T-helper 1 cell treated with Interleukin-12 subunit alpha and Interleukin-12 subunit beta and Interleukin-4 antibody, amounts not matched to agents 30 ng/mL and 1 ng/mL, for 36 hours (primary cell): ENCODE measurements at places on chromosomes 13 and 19. TPM values are rescaled to one million over a fixed set of nuclear protein-coding genes. Genes with fewer than 3 reads are reported as not detected.

The SOX1 gene
- total RNA-seq = not detected in 2 replicates

The NKPD1 gene
- total RNA-seq = 0.07 and 0.22 TPM in 2 replicates

The GTF3A gene
- 198 TPM in 2 replicates for total RNA-seq

The C19orf67 gene
- 0.32 and 0.34 TPM in 2 replicates for total RNA-seq

The SHC2 gene
- total RNA-seq = not detected in 2 replicates

The RAB3A gene
- 3.6 and 4.8 TPM in 2 replicates for total RNA-seq

The LYL1 gene
- 3.6 and 4.2 TPM in 2 replicates for total RNA-seq

The ZNF429 gene
- total RNA-seq = 3.2 and 4.3 TPM in 2 replicates

The TSSK6 gene
- total RNA-seq = 3.1 and 3.6 TPM in 2 replicates

The PRSS57 gene
- total RNA-seq = not detected in 2 replicates

The SLC7A10 gene
- total RNA-seq = not detected in 2 replicates

The LILRA6 gene
- total RNA-seq = 0.63 and 1.1 TPM in 2 replicates

The ELSPBP1 gene
- total RNA-seq = not detected in 2 replicates

The ZNF525 gene
- total RNA-seq = 15.5 and 15.8 TPM in 2 replicates

The MYH14 gene
- total RNA-seq = not detected in 2 replicates

The HIPK4 gene
- total RNA-seq = 0.07 TPM in 1 of 2 replicates, not detected in the other

The AZU1 gene
- not detected in 2 replicates for total RNA-seq

The UQCR11 gene
- total RNA-seq = 167 and 185 TPM in 2 replicates

The CEACAM16 gene
- total RNA-seq = not detected in 2 replicates

The SPIB gene
- total RNA-seq = 0.86 and 0.95 TPM in 2 replicates

The PINLYP gene
- total RNA-seq = 3.8 and 4.1 TPM in 2 replicates

The ZNF850 gene
- total RNA-seq = 3.3 and 3.5 TPM in 2 replicates

The PCID2 gene
- 62.7 and 71.4 TPM in 2 replicates for total RNA-seq

The SIGLEC8 gene
- total RNA-seq = not detected in 2 replicates

The ZNF536 gene
- total RNA-seq = not detected in 2 replicates

The C1QTNF9 gene
- not detected in 2 replicates for total RNA-seq

The ARID3A gene
- 27.3 and 28.9 TPM in 2 replicates for total RNA-seq

The FGF21 gene
- not detected in 2 replicates for total RNA-seq

The TMEM145 gene
- 0.12 TPM in 1 of 2 replicates, not detected in the other for total RNA-seq

The ZNF880 gene
- total RNA-seq = 7.6 and 9.0 TPM in 2 replicates

The MPV17L2 gene
- 10.3 and 11.9 TPM in 2 replicates for total RNA-seq

The CEBPA gene
- 0.24 and 0.51 TPM in 2 replicates for total RNA-seq

The GNA15 gene
- 140 TPM in 2 replicates for total RNA-seq

The ERICH4 gene
- total RNA-seq = not detected in 2 replicates

The PDX1 gene
- not detected in 2 replicates for total RNA-seq

The KLC3 gene
- not detected in 2 replicates for total RNA-seq

The ZNF793 gene
- 0.88 and 1.4 TPM in 2 replicates for total RNA-seq

The NLRP4 gene
- not detected in 2 replicates for total RNA-seq

The SBK3 gene
- total RNA-seq = not detected in 2 replicates

The ACP7 gene
- total RNA-seq = not detected in 2 replicates

The GPC5 gene
- total RNA-seq = 0.22 TPM in 2 replicates

The ERFL gene
- total RNA-seq = 1.9 and 2.1 TPM in 2 replicates

The ZNF878 gene
- total RNA-seq = 0.32 and 0.54 TPM in 2 replicates

The ZNF738 gene
- 7.8 and 9.9 TPM in 2 replicates for total RNA-seq

The RFPL4A gene
- total RNA-seq = not detected in 2 replicates

The ZAR1L gene
- not detected in 2 replicates for total RNA-seq

The KLK2 gene
- total RNA-seq = 0.24 TPM in 1 of 2 replicates, not detected in the other

The CCDC70 gene
- not detected in 2 replicates for total RNA-seq

The KCNC3 gene
- total RNA-seq = 16.0 and 17.2 TPM in 2 replicates

The C19orf44 gene
- total RNA-seq = 3.4 and 3.6 TPM in 2 replicates

The KATNAL1 gene
- total RNA-seq = 20.2 and 21.8 TPM in 2 replicates

The KLK8 gene
- not detected in 2 replicates for total RNA-seq

The SLAIN1 gene
- total RNA-seq = 48.0 and 48.6 TPM in 2 replicates
